Stimulated activated CD8-positive, alpha-beta memory T cell treated with anti-CD3 and anti-CD28 coated beads, Interleukin-15, amount 100 ng/mL, for 4 hours (primary cell): ENCODE measurements at places on chromosomes 3 and 15.

DNA sequence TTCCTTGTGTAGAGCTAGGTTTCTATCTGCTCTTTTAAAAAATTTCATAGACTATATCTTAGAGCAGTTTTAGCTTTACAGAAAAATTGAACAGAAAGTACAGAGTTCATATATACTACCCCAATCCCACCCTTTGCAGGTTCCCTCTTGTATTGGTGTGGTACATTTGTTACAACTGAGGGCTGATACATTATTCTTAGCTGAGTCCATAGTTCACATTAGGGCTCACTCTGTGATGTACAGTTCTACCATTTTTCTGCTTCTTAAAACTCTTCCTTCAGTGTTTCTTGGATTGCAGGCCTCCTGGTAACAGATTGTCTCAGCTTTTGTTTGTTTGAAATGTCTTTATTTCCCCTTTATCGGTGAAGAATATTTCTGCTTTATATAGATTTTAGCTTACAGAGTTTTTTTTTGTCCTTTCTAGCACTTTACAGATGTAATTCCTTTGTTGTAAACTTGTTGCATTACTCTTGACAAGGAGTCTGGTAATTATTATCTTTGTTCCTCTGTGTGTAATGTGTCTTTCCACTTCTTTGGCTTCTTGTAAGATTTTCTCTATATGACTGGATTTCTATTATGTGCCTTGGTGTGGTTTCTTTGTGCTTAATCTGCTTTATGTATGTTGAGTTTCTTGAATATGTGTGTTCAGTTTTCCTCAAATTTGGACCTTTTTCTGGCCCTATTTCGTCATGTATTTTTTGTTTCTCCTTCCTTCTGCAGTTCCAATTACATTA is 25.3 kb downstream of the MEF2A start:
- no peak for DNase-seq

DNA sequence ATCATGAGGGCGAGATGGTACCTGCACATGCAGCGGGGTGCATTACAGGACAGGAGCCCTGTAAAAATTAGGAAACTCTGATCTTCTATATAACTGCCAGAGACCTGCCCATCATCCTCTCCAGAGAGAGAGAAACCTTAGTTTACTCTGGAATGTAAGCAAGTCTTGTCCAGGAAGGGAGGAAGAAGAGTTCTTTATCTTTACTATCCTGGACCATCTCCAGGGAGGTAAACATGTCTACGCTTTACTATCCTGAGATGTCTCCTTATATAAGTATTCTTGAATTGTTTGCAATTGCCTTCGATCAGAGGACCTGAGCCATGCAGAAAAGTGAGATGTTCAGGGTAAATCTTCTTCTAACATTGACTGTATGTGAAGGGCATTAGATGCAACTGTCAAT is 12.7 kb upstream of the HACD2 start:
- no peak for DNase-seq

- DNase-seq = no peak
These were observed 50.1 kb downstream of the CALML4 start for GRCh38 chr15:68154923-68155559.

GRCh38 chr3:24062916-24063315 is 117.8 kb downstream of the NR1D2 start:
- no peak for DNase-seq

GRCh38 chr15:55037071-55037470 is 159.7 kb downstream of the RSL24D1 start:
- no peak for DNase-seq

GRCh38 chr3:66297260-66297873 is 76.6 kb downstream of the SLC25A26 start:
- DNase-seq = no peak

GRCh38 chr3:71080517-71081083 is 502.9 kb downstream of the FOXP1 start:
- DNase-seq = no peak

DNA sequence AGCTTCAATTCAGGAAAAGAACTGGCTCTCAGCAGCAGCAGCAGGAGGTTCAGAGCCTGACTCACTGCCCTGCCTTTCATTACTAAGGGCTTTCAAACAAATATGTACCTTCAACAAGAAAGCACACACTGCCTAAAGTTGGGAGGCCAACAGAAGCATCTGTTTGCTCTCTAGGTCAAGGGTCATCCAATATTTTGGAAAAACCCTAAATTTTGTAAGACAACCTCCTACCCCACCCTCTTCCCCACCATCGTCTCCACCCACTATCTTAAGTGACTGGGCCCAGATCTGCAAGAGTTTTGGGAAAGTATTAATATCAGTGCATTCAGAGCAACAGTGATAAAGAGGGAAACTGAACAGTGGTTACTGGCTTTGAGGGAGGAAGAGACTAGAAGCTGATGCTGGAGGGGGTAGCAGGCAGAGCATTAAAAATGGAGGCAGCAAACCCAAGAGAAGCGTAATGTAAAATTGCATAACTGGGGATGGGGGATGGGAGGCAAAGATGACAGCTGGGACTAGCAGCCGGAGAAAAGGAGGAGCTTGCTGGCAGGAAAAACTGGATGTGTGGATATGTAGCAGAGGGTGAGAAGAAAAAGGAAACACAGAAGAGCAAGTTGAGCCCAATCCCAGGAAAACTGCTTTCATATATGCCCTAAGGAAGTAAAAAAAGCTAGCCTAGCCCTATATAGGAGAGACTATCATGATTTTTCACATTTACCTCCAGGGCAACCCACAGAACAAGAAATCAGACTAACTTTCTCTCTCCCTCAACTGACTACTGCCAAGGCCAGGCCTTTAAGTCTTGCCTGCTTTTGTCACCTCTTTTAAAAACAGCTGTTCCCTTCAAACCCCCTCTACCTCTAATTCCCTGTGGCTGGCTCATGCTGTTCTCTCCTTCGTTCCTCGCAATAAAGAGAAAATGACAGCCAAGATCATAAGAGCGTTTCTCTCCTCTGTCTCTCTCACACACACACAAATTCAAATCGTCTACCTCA is 31.4 kb downstream of the NPTN start:
- no peak for DNase-seq

DNA sequence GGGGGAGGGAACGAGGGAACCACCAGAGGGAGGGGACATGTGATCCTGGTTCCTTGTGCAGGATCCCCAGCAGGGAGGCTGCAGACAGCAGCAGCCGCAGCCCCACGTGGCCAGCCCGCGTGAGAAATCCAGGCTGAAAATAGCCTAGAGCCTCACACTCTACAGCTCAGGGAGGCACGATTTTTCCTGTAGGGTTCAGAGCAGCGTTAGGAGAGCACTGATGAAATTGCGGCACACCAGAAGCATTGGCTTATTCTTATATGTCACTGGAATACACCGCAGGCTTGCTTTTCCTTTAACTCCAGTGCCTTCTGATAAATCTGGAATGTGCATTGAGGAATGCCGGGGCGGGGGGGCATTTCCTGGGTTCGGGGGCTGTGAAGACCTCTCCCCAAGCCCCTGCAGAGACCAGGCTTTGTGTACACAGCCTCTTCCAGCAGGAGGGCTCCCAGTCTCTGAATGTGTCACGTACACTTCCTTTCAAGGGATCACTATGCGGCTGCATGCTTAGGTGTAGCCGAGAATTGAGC is 193.0 kb downstream of the ATP10A start:
- DNase-seq = no peak

DNA sequence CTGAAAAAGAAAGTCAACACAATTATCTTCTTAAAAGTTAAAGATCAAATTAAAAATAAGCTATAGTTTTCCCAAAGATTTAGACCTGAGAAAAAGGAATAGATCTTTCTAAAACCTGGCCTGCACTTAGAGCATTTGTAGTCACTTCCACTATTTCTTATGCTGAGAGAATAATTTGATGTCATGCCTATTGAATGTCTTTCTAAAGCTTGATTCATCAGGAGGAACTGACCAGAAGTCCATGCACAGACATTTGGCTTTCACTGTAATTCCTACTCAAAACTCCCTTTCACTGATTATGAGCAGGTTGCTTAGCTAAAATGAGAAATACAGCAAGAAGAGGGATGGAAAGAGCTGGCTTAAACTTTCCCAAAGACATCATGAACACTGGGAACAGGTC is 4.3 kb downstream of the GREM1 start:
- no peak for DNase-seq

- no peak for DNase-seq
These were observed 331.4 kb upstream of the CCDC54 start for GRCh38 chr3:107045791-107046190.

GRCh38 chr3:111610189-111610588 is 15.0 kb upstream of the ZBED2 start:
- DNase-seq = peak; percentile 21

DNA sequence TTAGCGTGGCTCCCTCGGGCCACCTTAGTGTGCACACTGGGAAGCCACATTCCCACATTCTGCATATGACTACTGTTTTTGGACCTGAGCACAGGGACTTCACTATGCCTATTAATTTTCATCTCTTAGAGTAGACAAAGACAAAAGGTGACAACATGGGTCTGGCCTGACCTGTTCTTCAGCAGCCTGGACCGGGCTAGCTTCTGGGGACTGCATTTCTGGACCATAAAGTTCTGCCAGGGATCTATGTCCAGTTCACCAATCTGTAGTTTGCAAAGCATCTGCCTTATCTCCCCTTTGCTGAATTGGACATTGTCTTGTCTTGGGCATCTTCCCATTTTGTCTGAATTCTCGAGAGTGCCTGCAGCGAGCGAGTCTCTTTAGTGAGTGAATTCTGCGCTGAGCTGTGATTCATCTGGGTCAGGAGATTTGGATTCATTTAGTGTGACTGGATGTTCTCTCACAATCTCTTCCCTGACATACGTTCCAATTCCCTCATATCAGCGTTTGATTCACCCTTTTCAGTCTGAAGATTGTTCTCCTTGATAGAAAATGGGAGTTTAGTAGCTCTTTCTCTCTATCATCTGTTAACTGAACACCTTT is 112.2 kb upstream of the PLXNA1 start:
- no peak for DNase-seq

DNA sequence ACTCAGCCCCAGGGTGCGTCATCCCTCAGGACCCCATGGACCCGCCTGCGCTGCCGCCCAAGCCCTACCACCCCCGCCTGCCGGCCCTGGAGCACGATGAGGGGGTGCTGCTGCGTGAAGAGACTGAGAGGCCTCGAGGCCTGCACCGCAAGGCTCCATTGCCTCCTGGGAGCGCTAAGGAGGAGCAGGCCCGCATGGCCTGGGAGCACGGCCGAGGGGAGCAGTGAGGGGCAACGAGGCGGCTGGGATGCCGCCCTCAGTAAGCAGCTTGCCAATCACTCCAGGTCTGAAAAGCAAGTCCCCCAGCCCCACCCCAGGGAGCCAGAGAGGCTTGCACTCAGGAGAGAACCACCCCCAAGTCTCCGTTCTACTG is 3.8 kb upstream of the MANF start:
- no peak for DNase-seq
